Lower leg skin (tissue), 4 donors: ENCODE measurements at places on chromosomes 4 and X. TPM values are rescaled to one million over a fixed set of nuclear protein-coding genes. Genes with fewer than 3 reads are reported as not detected.

Gene CLGN
- 0.08 TPM for total RNA-seq

Gene VCX3B
- total RNA-seq = 0.51 TPM

Gene AWAT2
- total RNA-seq = 2.2 TPM

Gene PDK3
- 23.3 TPM for total RNA-seq

Gene LONRF3
- 2.3 TPM for total RNA-seq

Gene CNGA1
- 11.0 TPM for total RNA-seq

Gene SASH3
- total RNA-seq = 0.25 TPM

Gene NEIL3
- 0.71 TPM for total RNA-seq

Gene RGN
- 0.53 TPM for total RNA-seq

Gene NEUROG2
- not detected for total RNA-seq

Gene TLR10
- total RNA-seq = 1.4 TPM

Gene TBL1X
- 31.7 TPM for total RNA-seq

Gene FHIP1A
- total RNA-seq = 108 TPM

Gene NR3C2
- 10.7 TPM for total RNA-seq

Gene FAT1
- total RNA-seq = 91.5 TPM

Gene GAGE12C
- total RNA-seq = not detected

Gene DACH2
- total RNA-seq = not detected

Gene NOX1
- total RNA-seq = not detected

Gene PAGE2
- not detected for total RNA-seq

Gene PCDH11X
- 0.76 TPM for total RNA-seq

Gene TREX2
- total RNA-seq = 98.1 TPM

Gene POU4F2
- total RNA-seq = not detected

Gene GDPD2
- 12.8 TPM for total RNA-seq

Gene ARSJ
- 2.0 TPM for total RNA-seq

Gene PPEF1
- total RNA-seq = 0.62 TPM

Gene H2AZ1
- total RNA-seq = 136 TPM

Gene MID1
- total RNA-seq = 2.9 TPM

Gene CT45A2
- total RNA-seq = not detected

Gene IBSP
- total RNA-seq = not detected

Gene CHRDL1
- 20.4 TPM for total RNA-seq

Gene EREG
- 52.1 TPM for total RNA-seq

Gene ZNF518B
- total RNA-seq = 14.5 TPM

Gene LEF1
- total RNA-seq = 4.0 TPM

Gene RHOXF2B
- not detected for total RNA-seq
